ENCODE measurements at places on chromosomes 11 and 22.

GRCh38 chr11:42779555-42779954 lies 532.2 kb upstream of the API5 start:
- no peak for DNase-seq

DNA sequence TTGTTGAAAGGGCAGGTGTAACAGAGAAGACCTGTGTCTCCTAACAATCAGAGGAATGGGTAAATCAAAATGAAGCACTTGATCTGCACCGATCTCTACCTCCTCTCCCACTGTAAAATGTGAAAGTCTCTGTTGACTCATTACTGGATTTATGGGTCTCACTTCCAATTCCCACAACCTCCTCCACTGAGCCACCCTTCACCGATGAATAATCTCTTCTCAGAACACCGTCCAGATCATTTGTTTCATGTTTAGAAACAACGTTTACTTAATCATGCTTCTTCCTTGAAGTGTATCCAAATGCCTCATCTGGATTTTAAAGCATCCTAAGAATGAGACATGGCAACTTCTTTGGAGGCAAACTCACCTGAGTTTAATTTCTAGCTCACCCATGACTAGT lies 643.6 kb downstream of the ETS1 start:
- no peak for DNase-seq

- peak; percentile 84 for DNase-seq
Observed at GRCh38 chr11:66081505-66081904, 11.4 kb downstream of the PACS1 start.

- DNase-seq: no peak
Observed at GRCh38 chr11:1075341-1075911, 752 bp downstream of the MUC2 start.

GRCh38 chr11:63445720-63446119 lies 45.2 kb downstream of the PLAAT5 start:
- DNase-seq: no peak

DNA sequence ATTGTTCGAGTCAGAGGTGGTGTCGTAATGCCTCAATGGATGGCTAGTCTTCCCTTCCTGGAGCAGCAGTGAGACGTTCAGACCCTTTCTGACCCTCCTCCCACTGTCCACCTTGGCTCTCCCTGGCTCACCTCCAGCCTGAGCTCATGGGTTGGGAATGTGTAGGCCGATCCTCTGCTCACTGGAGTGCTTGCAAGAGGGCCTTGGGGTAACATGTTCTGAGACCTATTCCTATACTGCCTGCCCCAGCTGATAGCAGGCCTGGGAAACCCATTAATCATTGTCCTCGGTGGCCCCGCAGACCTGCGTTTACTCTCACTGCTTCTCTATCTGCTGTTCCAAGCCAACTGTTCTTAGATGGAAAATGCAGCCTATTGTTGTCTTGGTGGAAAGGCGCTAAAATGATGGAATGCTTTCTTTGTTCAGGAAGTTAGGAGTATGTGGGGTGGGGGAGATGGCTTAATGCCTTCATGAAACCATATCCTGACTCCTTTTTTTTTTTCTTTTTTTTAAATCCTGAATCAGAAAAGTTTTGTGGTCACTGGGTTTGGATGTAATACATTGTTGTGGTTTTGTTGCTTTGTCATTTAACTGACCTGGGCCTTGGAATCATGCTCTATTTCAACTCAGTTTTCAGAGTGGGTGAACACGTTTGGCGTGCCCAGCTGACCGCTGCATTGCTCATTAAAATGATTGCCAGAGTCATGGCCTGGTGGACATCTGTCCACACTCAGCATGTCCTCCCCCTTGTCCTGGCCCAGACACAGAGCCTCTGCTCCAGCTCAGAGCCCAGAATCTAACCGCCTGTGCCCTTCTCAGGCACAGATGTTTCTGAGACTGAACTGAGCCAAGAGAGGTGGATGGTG lies 72.5 kb downstream of the MICAL2 start:
- no peak for DNase-seq

DNA sequence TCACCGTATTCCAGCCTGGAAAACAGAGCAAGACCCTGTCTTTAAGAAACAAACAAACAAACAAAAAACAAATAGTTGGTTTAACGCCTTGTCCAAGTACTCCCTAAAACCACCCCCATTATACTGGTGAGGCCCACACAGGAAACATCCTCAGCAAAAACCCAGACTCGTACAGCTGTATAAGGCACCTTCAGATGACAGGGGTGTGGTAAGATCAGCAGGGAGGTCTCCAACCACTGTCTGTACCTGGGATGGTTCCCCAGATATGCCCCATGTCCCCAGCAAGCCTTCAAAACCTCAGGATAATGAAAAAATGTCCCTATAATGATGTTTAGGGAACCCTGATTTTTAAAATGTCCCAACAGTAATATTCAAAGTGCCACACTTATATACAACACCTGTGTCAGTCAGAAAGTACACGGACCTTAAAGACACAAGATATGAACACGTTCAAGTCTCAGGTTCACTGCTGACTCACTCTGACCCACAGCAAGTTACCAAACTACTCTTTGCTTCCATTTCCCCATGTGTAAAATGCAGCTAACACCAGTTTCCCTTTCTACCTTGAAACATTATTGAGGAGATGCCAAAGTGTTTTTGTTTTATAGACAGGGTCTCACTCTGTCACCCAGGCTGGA lies 9.3 kb downstream of the SF3A1 start:
- no peak for DNase-seq

GRCh38 chr11:19241260-19242178 lies 774 bp upstream of the E2F8 start:
- DNase-seq: no peak

DNA sequence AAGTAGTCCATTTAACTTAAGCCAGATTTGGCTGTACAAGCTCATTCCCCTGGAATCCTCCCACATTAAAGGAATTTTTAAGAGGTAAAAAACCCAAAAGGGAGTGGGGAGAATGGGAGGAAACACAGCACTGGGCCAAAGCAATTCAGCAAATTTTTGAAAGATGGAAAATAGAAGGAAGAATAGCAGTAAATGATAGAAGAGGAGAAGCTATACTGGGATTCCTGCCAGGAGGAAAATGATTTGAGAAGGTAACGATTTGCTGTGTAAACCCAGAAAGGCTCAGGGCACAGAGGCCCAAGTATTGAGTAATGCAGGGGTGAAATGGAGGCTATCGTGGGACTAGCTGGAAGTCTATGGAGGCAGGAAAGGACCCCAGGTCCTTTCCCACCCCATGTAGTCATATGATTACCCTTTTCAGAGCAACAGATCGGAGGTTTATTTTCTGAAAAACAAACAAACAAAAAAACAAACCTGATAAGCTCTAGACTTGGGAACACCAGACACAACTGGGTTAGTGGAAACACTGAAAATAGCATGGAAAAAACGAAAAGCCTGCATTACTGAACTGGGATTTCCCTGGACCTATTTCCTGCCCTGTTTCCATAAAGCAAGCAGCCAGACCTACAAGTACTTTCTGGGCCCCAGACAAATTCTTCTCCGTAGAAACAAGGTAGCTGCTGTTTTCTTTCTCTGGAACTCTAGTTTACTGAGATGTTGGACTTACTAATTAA lies 140.0 kb downstream of the SWAP70 start:
- no peak for DNase-seq

GRCh38 chr11:103543456-103543855 lies 434.2 kb downstream of the DYNC2H1 start:
- DNase-seq: no peak

- no peak for DNase-seq
Observed at GRCh38 chr11:110327508-110327907, 31.1 kb upstream of the RDX start.

DNA sequence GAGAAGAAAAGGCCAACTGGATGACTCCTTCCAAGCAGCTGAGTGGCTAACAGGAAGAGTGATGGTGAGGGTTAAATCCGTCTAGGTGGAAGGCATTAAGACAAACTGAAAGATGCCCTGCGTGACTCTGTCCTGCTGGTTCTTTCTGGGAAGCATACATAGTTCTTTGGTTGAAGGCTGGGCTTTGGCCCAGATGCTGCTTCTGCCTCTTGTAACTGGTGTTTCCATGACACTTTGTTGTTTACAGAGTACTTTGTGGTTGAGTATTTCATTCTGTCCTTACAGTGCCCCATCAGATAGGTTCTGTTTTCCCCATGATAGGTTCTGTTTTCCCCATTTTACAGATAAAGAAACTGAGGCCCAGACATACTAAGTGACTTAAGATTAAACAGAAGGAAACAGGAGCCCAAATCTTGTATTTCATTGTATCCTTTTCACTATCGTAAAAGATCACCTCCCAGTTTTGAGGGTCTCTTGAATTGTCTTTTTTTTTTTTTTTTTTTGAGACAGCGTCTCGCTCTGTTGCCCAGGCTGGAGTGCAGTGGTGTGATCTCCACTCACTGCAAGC lies 124.3 kb upstream of the RASSF10 start:
- DNase-seq: no peak

- no peak for DNase-seq
Observed at GRCh38 chr22:44665115-44665514, 36.9 kb upstream of the PRR5 start.

GRCh38 chr11:103601225-103601846 lies 435.1 kb upstream of the DDI1 start:
- DNase-seq: peak; percentile 37

DNA sequence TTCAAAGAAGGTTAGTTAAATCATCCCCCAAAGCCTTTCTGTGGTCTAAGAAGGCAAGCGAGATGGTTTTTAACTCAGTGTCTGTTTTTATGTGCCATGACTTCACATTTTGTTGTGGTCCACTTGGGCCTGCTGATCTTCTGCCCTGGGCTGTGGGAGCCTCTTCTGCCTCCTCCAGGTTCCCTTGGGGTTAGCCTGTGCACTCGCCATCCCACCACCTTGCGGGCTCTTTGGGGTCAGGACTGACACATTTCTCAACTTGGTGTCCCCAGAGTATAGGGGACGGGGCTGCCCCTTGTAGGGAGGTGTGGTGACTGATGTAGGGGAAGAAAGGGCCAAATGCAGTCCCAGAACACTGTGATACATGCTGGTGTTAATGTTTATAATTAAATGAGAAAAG lies 207.0 kb downstream of the TBC1D22A start:
- DNase-seq: no peak

- no peak for DNase-seq
Observed at GRCh38 chr11:101923554-101923953, 7.2 kb upstream of the ANGPTL5 start.

GRCh38 chr11:13644997-13645687 lies 23.3 kb upstream of the FAR1 start:
- no peak for DNase-seq

GRCh38 chr11:130634961-130635473 lies 186.6 kb downstream of the ADAMTS15 start:
- DNase-seq: no peak

- DNase-seq: peak; percentile 51
Observed at GRCh38 chr11:14974515-14975251, 2.5 kb upstream of the CALCA start.

DNA sequence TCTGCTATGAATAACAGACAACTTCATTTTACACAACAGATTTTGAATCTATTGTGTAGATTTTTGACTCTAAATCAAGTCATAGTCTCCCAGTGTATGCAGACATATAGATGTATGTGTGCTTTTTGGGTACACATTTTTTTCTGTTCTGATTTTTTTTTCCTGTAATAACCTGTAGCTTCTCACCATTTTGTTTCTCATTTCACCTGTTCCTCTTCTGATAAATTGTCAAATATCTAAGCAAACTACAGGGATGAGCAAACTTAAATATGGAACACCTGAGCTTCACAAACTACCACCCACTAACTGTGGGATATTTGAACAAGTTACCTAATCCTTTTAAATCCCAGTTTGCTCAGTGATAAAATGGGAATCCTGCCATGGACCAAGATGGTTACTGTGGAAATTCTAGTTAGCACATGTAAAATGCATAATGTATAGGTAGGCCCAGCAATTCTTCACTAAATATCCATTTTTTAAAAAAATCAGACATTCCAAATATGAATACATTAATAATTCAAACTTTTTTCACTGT lies 15.7 kb downstream of the LGR4 start:
- no peak for DNase-seq

GRCh38 chr11:64000026-64000739 lies 13.9 kb downstream of the OTUB1 start:
- peak; percentile 66 for DNase-seq

DNA sequence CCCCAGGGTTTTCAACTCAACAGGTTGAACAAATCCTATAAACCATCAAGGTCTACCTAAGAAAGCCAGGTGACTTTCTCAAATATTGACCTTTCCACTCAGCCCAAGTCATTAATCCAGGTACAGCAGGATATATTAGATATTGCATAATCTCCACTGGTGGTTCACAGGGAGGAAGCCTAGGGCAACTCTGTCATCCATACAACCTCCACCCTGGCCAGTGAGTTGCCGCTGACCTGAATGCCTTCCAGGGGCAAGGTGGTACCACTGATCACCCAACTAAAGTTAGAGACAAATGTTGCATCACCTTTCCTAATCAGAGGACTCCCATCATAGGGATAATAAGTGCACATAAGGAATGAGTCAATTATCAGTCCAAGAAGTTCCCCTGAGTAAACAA lies 22.9 kb downstream of the GUCD1 start:
- DNase-seq: no peak

GRCh38 chr11:1459764-1460395 lies 26.7 kb downstream of the MOB2 start:
- DNase-seq: no peak

- DNase-seq: no peak
Observed at GRCh38 chr11:3840004-3840869, 522 bp downstream of the RHOG start.

GRCh38 chr11:74895340-74896116 lies 53.4 kb downstream of the XRRA1 start:
- no peak for DNase-seq

DNA sequence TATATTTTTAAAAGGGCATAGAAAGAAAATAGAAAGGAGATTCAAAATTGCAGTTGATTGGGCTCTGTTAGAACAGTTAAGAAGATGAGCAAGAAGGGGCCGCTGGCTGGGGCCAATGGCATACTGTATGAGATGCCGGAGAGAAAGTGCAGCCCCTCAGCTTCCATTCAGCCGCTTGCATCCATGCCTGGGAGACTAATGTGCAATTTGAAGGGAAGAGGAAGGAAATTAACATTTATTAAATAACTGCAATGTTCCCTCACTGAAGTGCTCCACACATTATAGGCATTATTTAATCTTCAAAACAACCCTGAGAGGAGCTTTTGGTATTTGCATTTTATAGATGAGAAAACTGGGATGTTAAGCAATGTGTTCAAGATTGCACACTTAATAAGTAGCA lies 44.7 kb upstream of the CSNK2A3 start:
- no peak for DNase-seq

DNA sequence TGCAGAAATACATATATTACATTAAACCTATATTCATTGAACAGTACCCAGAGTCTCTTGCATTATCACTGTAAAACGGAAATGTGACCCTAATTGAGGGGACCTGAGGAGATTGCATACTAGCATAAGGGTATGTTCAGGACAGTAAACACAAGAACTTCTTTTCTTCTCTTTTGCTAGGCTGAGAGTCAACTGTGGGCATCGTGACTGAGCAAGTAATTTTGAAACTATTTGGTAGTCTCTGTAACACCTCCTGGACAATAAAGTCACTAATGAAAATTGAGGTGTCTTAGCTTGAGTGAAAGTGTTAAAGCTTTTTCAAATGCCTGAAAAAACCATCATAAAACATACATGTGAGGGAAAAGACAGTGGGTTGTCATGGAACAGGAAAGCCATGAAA lies 90.9 kb downstream of the PDHX start:
- no peak for DNase-seq

GRCh38 chr11:114077482-114078305 lies 18.2 kb downstream of the ZBTB16 start:
- DNase-seq: peak; percentile 42
